GDM1 (cell line): ENCODE measurements at places on chromosomes 6 and 20.

DNA sequence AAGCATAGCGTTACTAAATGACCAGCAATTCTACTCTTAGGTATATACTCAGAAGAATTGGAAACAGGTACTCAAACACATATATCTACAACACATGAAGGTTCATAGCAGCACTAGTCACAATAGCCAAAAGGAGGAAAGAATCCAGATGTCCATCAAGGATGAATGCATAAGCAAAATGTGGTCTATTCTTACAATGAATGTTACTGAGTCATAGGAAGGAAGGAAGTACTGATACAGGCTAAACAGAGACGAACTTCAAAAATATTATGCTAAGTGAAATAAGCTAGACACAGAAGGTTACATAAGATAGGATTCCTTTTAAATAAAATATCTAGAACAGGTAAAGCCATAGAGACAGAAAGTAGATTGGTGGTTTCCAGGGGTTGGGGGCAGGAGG is 93.5 kb downstream of the MAP3K7 start:
- peak; percentile 44 for DNase-seq

- no peak for DNase-seq
Observed at GRCh38 chr6:123901436-123901835, 97.8 kb downstream of the NKAIN2 start.

DNA sequence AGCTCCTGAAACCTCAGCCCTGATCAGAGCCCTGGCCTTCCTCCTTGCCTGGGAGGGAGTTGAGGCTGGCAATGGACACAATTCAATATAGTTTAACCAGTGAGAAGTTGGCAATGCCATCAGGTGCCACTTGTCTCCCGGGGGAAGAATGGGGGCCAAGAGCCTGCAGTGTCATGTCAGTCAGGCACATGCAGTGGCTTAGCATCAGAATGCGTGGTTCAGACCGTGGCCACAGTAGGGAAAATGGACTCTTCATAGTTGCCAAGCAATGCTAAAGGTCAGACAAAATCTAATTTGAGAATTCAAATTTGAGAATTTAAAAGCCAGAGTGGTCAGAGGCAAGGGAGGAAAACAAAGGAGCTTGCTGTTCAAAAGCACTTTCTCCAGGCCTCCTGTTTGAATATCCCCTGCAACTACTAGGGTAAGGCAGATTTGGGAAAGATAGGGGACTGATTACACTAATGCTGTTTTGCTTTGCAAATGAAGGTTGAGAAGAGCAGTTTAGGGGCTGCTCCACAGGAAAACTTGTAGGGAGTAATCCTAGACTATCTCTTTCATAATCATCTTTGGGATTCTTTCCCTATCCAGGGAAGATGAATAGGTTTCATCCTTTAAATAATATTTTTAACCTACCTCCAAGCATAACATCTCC is 33.1 kb upstream of the CLIC5 start:
- DNase-seq, result no peak

- DNase-seq, result no peak
Observed at GRCh38 chr6:133242637-133243585, 1.8 kb downstream of the EYA4 start.

GRCh38 chr6:93621442-93621841 is 202.1 kb upstream of the EPHA7 start:
- no peak for DNase-seq

DNA sequence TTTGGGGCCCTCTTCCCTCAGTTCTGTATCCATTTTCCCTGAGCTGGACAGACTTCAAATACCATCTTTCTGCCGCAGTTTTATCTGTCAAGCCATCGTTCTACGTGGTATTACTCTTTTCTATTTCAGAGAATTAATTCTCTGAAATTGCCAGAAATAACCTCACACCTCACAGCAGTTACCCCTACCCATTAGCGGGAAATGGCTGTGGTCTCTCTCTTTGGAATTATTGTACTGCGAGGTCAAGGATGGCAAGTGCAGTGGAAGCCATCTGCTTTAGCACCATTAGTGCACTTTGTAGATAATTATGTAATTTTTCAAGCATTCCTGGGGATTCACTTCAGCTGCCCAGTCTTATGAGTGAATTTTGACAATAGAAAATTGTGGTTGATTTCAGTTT is 147.8 kb upstream of the CDH4 start:
- no peak for DNase-seq

DNA sequence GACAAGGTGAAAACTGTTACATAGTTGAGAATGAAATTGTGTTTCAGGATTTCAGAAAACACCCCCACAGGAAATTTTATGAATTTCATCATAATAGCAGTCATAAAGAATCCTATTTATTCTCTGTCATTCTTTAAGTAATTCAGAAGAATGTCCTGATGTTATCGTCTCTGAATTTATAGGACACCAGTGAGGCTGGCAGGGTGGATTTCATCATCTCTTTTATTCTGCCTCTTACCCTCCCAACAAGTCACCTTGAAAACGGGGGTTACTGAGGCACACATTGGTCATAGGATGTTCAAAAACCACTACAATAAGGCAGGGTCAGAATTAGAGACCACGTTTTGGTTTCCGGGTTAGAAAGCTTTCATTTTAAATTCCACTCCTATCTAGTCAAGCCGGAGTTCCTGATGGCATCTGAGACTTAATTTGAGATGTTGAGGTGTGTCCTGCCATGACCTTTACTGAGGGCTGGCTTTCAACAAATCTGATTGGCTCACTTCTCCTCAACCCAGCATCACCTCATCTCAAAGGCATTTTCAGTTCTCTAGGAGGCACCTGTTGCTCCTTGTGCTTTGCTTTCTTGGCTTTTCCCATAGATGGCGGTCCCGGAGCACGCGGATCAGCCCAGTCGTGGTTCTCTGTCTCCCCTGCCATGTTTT is 230.6 kb upstream of the SUPT3H start:
- no peak for DNase-seq

DNA sequence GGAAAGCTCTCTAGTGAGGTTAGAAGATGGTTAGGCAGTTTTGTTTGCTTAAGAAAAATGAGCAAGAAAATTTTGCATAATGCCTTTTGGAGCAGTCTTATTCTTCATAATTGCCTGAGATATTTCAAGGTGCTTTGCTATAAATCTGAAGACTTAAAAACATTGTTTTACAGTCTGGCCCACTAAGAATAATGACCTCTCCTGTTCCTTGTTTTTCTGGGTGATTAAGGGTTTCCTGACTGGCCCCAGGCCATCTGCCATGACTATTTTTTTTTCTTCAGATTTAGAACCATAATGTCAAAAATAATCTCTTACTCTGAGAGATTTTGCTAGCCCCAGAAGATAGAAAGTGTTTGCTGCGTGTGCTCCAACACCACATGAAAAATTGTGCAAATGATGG is 72.3 kb upstream of the CENPW start:
- DNase-seq, result no peak

GRCh38 chr20:32920066-32920465 is 61.3 kb downstream of the EFCAB8 start:
- DNase-seq, result no peak

DNA sequence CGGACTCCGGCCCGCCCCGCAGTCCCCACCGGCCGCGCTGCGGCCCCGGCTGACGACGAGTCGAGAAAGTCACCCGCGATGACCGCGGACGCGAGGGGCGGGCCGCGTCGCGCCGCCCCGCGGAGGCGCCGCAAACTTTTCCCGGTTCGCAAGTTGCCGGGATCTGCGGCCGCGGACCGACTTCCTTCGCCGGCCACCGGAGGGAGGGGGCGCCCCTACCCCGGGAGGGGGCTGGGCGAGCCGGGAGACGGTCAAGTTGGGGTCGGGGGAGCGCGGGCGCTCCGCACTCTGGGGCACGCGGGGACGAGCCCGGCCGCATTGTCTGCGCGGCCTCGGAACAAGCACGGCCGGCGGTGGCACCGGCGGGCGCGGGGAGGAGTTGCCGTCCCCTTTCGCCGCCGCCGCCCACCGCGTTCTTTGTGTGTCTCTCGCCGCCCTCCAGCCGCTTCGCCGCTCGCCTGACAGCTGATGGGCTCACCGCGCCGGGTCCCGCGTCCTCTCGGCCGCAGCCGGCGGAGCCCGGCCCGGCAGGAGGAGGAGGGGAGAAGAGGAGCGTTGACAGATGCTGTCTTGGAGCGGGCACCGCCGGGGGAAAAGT is 131.6 kb downstream of the OGFRL1 start:
- DNase-seq, result no peak

DNA sequence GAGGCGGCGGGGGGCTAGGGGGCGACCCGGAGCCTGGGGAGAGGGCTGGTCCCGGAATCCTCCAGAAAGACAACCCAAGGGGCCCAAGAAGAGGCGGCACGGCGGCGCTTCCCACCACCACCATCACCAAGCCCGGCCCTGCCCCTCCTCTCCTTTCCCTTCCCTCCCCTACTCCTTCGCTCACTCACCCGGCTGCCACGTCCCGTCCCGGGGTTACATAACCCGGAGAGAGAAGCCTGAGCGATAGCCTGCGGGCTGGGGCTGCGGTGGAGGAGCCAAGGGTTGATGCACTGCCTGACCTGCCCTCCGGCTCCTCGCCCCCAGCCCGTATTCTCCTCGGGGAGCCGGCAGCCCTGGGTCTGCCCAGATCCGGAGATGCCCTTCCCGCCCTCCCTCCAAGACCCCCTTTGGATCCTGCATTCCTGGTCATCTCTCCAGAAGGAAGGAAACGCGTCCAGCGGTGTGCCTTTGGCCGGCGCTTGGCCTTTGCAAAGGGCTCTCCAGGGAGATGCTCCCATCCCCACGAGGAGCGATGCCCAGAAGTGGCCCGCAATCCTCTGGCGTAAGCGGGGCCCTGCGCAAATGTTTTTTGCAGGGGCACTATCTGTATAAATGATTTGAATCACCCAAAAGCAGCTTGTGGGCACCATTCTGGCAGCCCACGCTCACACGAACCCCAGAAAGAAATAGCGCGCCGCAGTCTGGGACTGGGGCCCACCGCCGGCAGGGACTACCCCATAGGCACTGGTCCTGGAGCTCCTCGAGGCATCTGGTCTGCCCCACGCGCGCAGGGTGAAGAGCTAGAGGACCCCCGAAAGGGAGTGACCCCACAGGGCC is 4.6 kb upstream of the CPXM1 start:
- no peak for DNase-seq

- no peak for DNase-seq
Observed at GRCh38 chr6:17971128-17972073, 16.0 kb downstream of the KIF13A start.

DNA sequence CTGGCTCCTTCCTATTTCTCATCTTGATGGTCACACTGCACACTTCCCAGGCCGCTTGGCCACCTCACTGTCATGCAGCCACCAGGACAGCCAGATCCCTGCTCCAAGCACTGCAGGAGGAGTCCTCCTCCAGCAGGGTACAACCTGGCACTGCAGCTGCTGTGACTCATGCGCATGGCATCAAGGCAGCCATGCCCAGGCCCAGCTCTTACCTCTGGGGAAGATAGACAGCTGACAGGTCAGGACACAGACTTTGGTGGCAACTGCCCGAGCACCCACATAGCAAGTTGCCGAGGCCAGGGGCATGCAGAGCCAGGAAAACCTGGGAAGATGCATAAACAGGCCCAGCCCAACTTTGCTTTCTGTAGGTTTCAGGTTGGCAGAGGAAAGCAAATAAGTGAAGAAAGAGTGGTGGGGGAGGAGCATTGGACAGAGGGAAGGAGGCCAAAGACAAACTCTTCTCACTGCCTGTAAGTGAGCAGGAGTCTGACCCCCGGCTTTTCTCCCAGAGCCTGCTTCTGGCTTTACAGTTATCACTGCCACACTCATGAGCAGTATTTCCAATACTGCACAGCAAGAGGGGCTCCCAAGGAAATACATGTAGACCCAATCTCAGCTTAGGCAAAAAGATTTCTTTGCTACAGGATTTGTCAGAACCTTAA is 38.8 kb downstream of the SLC22A3 start:
- DNase-seq, result no peak

GRCh38 chr6:33057222-33058150 is 16.0 kb downstream of the HLA-DPA1 start:
- DNase-seq, result no peak

DNA sequence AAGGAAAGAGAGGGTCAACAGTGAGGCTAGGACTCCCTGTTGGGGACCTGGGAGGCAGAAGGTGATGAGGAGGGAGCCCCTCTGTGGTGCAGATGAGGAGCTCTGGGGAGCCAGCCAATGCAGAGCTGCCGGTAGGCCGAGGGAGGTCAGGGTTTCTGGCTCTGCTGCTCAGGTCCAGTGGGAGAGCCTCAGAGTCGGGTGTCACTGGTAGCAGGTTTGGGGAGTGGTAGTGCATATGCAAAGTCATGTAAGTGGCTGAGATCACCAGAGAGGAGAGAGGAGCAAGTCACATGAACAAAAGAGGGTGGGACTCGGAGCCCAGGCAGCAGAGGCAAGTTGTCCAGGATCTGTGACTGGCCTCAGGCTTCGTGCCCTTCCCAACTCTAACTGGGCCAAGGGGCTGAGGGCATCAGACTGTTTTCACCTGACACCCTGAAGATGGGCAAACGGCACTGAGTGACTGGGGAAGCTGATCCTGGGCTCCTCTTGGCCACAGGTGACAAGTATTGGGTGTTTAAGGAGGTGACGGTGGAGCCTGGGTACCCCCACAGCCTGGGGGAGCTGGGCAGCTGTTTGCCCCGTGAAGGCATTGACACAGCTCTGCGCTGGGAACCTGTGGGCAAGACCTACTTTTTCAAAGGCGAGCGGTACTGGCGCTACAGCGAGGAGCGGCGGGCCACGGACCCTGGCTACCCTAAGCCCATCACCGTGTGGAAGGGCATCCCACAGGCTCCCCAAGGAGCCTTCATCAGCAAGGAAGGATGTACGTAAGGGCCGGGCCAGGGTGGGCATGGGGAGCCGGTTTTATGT is 6.6 kb downstream of the MMP24OS start:
- DNase-seq, result no peak

- DNase-seq, result no peak
Observed at GRCh38 chr6:16286151-16286522, 47.8 kb downstream of the GMPR start.

GRCh38 chr6:6244624-6245023 is 75.8 kb downstream of the F13A1 start:
- no peak for DNase-seq

- no peak for DNase-seq
Observed at GRCh38 chr6:46932526-46933319, 11.0 kb upstream of the ADGRF5 start.

DNA sequence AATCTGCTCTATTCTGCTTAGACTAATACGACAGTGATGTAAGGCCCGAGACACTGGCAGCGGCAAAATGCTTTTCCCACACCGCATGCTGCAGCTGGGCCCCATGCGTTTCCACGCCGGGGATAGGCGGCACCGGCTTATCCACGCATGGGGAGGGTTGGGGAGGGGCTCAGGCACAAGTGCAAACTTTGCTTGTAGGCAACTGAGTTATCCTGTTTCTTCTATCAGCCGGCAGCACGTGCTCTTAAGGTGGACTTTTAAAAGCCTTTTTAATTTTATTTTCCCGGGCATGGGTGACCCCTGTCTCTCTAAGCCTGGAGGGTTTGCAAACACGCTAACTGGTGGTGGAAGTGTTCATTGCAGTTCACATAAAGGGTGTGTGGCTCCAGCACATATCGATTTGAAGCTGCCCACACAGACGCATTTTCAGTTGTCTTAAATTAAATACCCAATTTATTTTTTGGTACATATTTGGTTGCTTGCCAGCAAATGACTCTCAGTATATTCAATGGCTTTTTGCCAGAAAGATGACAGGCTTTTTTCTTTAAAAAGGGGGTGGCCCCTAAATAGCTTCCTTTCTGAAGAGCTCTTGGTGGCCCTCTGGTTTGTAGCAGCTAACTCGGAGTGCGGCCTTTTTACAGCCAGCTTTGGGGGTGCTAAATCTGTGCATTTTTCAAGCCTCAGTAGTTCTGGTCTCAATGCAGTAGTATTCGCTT is 561.8 kb upstream of the AGPAT4 start:
- DNase-seq, result no peak
